NCI-H774 (cell line): ENCODE measurements at places on chromosomes 11 and 22.

DNA sequence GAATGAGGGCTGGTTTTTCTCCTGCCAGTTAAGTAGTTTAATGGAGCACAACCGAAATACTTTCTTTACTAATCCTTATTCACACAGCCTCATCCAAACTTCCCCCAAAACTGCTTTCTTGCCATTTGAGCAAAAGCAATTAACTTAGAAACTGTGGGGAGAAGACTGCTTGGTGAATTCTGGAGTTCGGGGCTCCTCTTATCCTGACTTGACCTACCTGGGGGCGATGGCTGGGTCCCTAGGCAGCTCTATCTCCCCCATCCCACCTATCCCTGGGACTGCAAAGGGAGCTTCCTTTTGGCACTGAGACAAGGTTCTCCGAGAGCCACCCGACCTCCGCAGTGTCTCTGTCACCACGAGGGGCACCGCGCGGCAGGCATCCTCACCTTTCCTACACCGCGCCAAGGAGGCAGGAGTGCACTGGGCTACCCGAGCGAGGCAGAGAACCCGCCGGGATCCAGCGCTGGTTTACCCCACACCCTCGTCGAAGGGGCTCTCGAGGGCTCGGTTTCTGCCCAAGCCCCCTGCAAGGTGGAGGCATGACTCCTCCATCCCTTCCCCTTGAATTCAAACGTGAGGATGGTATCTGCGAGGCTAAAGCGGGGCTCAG lies 759 bp downstream of the DESI1 start:
- DNase-seq, result no peak

GRCh38 chr11:3962406-3962840 lies 107.0 kb downstream of the STIM1 start:
- no peak for DNase-seq

GRCh38 chr22:20226077-20226716 lies 41.9 kb downstream of the RTN4R start:
- DNase-seq, result no peak

DNA sequence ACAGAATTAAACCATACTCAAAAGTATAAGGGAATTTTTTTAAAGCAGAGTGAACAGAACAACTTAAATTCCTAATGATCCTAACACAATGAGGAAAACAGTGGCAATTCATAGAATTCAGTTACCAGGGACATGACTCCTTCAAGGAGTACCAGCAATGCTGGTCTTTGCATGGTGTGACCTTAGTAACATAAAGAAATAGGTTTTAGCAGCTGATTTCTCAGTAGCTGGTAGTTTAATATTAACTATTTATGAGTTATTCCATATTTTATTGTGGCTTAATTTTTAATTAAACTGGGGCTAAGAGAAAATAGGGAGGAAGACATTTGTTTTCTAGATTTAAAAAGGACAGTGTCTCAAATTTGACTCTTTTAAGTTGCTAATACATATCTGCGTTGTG lies 30.9 kb downstream of the CHKA start:
- DNase-seq, result no peak

DNA sequence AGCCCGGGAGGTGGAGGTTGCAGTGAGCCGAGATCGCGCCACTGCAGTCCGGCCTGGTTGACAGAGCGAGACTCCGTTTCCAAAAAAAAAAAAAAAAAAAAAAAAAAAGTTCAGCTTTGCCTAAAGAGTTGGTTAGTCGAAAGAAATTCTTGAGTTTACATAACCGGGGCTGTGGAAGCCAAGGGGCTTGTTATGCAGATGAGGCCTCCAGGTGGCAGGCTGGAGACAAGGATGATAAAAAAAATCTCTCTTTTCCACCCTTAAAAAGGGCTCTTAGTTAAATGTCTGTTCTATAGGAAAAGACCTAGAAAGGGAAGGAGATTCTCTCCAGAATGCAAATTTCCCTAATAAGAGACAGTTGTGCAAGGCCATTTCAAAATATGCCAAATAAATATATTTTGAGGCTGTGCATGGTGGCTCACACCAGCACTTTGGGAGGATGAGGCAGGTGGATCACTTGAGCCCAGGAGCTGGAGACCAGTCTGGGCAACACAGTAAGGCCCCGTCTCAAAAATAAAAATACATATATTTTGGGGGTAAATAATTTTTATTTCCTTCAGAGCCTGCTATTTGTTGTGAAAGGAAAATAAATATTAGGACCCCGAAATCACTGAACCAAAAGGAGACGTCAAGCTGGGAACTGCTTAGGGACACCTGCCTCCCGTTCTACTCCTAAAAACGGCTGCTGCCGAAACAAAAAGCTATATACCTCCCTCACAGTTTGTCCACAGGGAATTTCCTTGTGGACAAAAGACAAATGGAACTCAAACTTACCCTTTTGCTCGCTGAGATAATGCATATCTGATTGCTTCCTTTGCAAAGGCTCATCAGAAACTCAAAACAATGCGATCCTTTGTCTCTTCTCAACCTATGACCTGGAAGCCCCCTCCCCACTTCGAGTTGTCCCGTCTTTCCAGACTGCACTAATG lies 2.4 kb upstream of the IFITM2 start:
- no peak for DNase-seq

GRCh38 chr11:2644844-2645778 lies 54.7 kb downstream of the KCNQ1OT1 start:
- DNase-seq, result no peak

DNA sequence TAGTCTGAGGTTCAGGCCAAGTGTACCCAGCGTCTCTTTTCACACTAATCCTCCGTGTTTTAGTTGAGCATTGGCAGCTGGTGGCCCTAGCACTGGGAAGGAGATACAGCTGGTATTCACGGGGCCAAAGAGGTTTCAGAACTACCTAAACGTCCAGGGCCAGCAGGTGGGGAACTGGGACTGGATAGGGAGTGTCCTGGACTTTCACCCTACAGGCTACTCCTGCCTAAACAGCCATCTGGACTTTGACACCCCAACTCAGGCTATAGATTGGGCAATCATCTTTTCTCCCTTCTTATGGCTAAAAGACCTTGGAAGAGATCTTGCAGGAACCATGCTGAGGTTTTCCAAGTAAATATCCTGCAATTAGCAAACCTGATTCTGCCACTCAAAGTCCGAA lies 2.8 kb downstream of the SPON1 start:
- DNase-seq, result no peak

DNA sequence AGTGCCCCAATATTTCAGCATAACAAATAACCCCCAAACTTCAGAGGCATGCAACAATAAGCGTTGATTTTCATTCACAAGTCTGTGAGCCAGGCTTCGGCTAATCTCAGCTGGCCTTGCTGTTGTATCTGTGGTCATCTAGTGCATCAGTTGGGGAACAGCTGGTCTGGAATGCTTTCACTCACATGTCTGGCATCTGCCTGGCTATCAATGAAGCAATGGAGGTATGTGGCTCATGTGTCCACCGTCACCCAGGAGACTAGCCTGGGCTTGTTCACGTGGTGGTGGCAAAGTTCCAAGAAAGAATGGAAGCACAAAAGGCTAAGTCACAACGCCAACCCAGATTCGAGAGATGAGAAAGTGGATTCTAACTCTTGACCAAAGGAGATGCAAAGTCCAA lies 304.8 kb upstream of the ISX start:
- no peak for DNase-seq

GRCh38 chr22:37232140-37232998 lies 11.7 kb downstream of the RAC2 start:
- no peak for DNase-seq

GRCh38 chr22:46824980-46825544 lies 62.6 kb downstream of the TBC1D22A start:
- no peak for DNase-seq

DNA sequence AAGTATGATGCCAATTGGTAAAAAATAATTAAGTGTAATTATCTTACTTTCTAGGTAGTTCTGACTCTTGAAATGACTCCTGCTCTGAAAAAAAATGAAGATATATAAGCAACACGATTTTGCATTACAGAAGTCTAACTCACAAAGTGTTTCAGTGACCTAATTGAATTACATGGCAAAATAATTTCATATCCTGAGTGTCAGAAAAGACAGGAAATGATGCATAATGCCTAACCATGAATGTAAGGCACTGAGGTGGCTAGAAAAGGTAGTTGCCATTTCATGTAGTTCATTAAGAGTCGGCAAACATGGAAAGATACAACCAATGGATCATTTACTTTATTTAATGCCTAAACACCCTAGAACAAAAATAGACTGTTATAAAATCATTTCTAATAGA lies 113.5 kb downstream of the GUCY1A2 start:
- DNase-seq, result no peak

- DNase-seq, result no peak
Observed at GRCh38 chr22:26023104-26023775, 146.0 kb upstream of the SEZ6L start.

DNA sequence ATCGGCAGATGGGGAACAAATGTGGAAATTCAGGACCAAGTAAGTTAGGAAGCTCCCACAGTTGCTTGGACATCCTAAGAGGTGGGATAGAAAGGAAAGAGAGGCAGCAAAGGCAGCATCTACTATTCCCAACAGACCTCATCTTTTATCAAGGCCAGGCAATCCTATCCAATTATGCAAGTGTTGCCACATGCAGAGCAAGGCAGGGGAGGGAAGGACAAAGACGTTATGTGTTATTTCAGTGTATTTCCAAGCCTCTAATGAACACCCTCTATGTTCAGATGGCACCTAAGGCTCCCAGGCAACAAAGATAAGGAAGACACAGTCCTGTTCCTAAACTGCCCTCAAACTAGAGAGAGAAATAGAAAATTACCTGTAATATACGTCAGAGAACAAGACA lies 9.2 kb downstream of the TIGD3 start:
- no peak for DNase-seq
